ENCODE measurements at places on chromosomes 7 and 10. TPM values are rescaled to one million over a fixed set of nuclear protein-coding genes. Genes with fewer than 3 reads are reported as not detected.

GRCh38 chr10:123808286-123808685 is 83.3 kb downstream of the CPXM2 start:
- DNase-seq: no peak

- DNase-seq: no peak
These were observed 3.4 kb downstream of the C10orf53 start for GRCh38 chr10:49682879-49683278.

DNA sequence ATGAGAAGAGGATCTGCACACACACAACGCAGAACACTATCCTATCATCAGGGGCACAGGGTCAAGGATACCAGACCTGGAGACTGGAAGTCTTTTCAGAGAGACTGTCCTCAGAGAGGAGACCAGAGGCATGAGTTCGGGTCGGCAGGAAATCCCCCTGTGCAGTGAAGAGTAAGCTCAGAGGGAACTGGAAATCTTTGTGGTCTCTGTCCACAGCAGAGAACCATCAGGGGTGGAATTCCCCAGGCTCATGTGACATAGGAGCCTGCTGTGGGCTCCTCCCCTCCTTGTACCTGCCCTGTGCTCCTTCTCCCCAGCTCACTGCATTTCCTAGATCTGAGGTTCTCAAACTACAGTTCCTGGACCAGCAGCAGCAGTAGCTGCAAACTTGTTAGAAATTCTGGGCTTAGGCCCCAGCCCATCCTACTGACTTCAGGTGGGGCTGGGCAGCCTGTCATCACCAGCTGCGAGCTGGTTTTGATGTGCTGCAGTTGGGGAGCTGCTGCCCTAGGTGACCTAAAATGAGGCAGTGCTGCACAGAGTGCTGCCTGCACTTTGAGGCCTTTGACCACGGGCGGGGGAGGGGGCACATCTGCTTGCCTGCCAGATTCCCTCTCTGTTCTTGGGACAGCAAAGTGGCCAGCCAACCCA is 2.4 kb downstream of the ZMIZ2 start:
- peak; percentile 55 for DNase-seq

- DNase-seq: no peak
These were observed 48.1 kb downstream of the MYO3A start for GRCh38 chr10:25982107-25982506.

DNA sequence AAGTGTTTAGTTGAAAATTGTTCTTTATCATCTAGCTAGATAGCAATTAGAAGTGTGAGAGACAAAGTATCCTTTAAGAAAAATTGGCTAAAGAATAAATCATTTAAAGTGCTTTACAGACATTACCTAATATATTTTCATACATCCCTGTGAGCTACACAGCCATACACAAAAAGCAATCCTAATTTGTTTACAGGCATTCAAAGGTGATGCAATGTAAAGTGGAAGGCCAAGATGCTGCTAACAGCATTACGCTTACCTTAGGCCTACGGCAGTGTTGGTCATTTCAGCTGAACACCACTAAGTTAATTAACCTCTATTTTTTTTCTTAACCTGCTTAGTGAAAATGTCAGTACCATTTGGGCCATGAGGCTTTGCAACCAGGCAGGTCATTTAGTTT is 10.7 kb upstream of the CASD1 start:
- no peak for DNase-seq

- no peak for DNase-seq
These were observed 256.2 kb upstream of the PITRM1 start for GRCh38 chr10:3428826-3429225.

- DNase-seq: no peak
These were observed 67.0 kb downstream of the ITGA8 start for GRCh38 chr10:15652757-15653156.

GRCh38 chr10:97704341-97704740 is 9.2 kb upstream of the MARVELD1 start:
- DNase-seq: no peak

GRCh38 chr7:4730971-4731370 is 44.5 kb upstream of the AP5Z1 start:
- no peak for DNase-seq

DNA sequence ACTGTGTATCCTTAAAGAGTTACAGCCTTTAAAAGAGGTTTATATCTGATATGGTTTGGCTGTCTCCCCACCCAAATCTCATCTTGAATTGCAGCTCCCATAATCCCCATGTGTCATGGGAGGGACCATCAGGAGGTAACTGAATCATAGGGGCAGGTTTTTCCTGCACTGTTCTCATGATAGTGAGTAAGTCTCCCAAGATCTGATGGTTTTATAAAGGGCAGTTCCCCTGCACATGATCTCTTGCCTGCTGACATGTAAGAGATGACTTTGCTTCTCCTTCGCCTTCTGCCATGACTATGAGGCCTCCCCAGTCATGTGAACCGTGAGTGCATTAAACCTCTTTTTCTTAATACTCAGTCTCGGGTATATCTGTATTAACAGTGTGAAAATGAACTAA is 9.7 kb downstream of the RTKN2 start:
- DNase-seq: no peak

DNA sequence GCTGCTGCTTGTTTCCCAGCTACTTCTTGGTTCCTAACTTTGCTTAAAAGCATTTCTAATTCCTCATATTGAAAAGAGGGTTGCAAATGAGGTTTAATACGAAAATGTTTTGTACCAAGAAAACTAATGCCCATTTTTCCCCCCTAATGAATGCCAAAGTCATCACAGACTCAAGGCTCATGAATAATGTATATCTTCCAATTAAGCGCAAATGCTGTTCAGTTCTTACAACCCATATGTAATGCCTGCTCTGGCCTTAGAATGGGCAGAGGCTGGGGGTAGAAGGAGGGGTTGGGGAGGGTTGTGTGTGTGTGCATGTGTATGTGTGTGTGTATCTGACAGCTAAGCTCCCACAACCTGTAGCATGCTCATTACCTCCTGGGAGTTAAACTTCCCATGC is 901.7 kb downstream of the KCNMA1 start:
- no peak for DNase-seq

DNA sequence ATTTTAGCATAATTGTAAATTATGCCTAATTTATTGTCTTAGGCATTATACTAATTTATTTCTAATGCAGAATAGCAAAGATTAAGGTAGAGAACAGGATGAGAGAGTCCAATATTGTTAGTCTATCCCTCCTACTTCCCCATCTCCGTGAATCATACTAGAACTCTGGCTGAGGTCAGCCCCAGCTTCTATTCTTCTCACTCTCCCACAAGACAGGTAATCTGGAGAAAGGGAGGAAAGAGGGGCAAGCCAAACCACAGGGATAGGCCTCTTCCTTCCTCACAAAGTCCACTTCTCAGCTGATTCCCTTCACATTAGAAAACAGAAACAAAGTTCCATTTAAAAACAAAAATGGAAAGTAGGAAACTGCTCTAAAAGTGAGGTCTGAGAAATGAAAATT is 117.5 kb upstream of the LAMB4 start:
- no peak for DNase-seq

DNA sequence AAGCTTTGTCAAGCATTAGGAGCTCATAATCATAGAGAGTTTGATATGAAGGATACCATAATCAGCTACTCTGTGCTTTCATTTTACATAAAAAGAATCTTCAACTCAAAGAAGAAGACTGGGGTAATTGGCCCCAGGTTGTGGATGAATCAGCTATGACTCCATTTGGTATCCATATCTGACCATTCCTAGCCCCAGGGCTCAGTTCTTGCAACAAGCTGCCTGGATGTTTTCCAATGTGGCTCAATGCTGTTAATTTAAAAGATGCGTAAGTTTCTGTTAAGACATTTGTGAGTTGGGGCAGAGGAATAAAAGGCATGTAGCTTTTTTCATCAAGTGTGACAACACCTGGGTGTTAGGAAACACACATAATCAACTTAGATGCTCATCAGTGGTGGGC is 951.1 kb downstream of the NRG3 start:
- DNase-seq: no peak

DNA sequence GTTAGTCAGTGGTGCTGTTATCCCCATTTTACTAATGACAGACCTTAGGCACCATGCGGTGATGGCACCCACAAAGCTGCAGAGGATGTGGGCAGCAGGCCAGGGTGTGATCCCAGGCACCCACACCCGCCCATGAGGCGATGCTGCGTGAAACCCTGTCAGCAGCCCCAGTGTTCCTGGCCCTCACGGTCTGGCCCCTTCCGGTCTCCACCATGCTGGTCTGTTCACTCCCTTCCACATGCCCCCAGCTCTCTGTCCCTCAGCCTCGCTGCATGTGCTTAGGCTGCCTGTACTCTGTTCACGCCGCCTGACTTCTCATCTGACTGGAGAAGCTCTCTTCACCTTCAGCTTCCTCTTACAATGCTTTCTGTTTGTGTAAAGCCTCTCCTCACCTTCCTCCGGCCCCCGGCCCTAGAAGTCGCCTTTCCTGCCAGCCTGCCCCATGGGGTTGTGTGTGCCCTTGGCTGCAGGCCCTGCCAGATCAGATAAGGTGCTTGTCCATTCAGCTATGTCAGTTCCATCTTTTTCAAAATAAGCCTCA is 17.6 kb upstream of the ORAI2 start:
- DNase-seq: no peak

- DNase-seq: no peak
These were observed 32.6 kb downstream of the CHST3 start for GRCh38 chr10:71996592-71997371.

- no peak for DNase-seq
These were observed 79.2 kb downstream of the RBM20 start for GRCh38 chr10:110723224-110723891.

GRCh38 chr7:35823440-35823839 is 22.6 kb downstream of the SEPTIN7 start:
- no peak for DNase-seq

DNA sequence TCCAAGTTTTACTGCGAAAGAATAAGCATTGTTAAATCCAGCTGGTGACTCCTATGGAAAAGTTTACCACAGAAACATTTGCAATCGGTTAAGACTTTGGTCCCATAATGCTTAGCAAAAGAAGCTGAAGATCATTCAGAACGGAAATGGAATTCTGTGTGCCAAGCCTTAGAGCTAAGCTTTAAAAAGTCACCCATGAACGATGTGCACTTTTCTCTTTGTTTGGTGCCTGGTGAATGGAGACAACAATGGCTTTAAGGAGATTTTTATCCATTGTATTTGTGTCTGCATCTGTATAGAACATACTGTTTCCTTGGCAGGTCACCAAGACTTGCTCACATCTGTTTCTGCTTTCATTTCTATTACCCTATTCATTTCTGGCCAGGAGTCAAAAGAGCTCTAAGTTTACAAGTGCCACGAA is 26.3 kb upstream of the COL1A2 start:
- DNase-seq: no peak

DNA sequence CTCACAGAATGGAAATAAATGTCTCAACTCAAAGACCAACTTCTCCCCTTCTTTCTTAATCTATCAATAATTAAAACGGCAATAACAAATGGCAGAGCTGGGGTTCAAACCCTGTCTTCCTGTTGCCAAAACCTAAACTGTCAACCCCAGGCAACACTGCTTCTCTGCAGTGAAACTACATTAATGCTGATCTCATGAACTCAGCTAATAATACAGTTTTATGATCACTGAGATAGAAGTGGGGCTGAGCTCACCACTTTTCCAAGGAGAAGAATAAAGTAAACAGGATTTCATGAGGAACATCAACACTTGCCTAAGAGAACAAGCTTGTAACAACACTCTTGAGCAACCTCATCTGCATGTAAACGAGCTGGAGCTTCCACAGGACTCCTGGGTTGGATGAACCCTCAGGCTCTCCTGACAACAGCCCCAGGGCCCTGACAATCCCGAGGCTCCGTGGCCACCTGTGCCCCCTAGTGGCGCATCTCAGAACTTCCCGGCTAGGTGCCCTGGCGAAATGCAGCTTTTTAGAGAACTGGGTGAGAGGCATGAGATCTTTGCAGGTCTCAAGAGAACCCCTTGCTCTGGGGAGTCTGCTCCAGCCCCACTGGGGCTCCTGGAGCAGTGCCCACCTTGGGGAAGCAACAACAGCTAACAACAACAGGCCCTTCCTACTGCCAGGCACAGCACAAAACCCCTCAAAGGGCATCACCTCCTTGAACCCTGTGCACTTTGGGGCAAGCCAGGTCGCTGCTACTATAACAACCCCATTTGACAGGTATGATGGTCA is 169.3 kb downstream of the SH3PXD2A start:
- peak; percentile 60 for DNase-seq

DNA sequence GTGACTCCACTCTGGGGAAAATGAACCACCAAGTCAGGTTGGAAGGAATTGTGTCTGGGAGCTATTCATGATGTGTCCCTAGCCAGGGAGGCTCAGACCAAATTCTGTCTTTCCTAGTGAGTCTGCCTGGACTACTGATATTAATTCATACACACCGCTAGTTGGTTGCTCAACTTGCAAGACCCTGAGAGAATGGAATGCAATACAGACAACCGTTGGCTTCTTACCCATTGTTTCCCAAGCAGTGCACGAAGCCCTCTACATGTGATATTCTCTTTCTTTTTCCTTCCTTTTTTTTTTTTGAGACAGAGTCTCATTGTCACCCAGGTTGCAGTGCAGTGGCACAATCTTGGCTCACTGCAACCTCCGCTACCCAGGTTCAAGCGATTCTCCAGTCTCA is 19.4 kb upstream of the SRGN start:
- no peak for DNase-seq

DNA sequence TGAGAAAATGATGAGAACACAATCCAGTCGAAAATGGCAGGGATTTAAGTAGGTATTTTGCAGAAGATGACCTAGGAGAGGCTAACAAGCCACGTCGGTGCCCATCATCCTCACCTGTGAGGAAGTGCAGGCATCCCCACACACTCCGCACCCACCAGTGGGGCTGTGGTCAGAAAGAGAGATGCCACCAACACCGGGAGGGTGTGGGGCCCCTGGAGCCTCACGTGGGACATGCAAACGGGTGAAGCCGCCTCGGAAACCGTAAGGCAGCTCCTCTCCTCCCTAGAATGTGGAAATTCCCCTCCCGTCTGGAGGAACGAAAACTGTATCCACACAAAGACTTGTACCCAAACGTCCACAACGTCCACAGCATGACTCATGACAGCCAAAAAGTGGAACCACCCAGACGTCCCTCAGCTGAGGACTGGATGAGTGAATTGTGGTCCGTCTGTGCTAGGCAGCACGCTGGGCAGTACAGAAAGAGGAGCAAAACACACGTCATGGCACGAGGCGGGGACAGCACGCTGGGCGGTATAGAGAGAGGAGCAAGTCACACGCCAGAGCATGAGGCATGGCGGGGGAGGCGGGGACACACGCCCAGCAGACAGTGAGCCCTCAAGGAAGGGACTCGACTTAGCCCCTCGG is 246.0 kb downstream of the ELFN1 start:
- DNase-seq: no peak

Gene UPK3BL2
- polyA plus RNA-seq: 0.86 TPM

Gene ZNF804B
- not detected for polyA plus RNA-seq

Gene NKX1-2
- polyA plus RNA-seq: not detected

Gene NFE2L3
- 12.8 TPM for polyA plus RNA-seq

Gene PRKCQ
- 64.3 TPM for polyA plus RNA-seq

Gene OR2A1
- 0.87 TPM for polyA plus RNA-seq

Gene FRMD4A
- polyA plus RNA-seq: 0.54 TPM

Gene SEMA3E
- polyA plus RNA-seq: not detected

Gene NACAD
- not detected for polyA plus RNA-seq

Gene COBL
- not detected for polyA plus RNA-seq

Gene NKX2-3
- polyA plus RNA-seq: not detected

Gene GNAI1
- 0.99 TPM for polyA plus RNA-seq

Measured in CD4-positive, CD25-positive, alpha-beta regulatory T cell (primary cell).